ENCODE measurements at places on chromosomes 4 and X. TPM values are rescaled to one million over a fixed set of nuclear protein-coding genes. Genes with fewer than 3 reads are reported as not detected.

DNA sequence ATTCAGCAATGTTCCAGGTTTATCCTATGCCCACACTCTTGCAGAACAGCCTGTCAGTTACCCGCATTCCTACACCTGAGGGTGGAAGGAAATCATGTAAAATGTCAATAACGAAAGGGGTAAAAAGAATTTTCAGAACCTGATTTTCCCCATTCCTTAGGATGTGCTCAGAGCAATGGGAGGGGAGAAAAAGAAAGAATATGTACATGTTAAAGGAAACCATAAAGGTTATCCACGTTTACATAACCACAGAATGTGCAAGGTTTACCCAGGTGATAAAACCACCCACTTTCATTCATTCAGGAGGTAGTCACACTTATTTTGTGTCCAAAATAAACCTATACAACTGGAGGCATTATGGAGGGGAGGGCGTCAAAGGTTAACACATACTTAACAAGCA lies 335.5 kb downstream of the ZNF674 start:
- H3K27me3 ChIP-seq = peaks cover 4% of the 10 kb centered on the region
- H3K36me3 ChIP-seq = no peaks in the 10 kb centered on the region
- H3K4me1 ChIP-seq = no peaks in the 10 kb centered on the region
- no peak for DNase-seq

- H3K36me3 ChIP-seq = no peaks in the 10 kb centered on the region
- no peaks in the 10 kb centered on the region for H3K27me3 ChIP-seq
- H3K4me3 ChIP-seq = no peak overlapping the region
- no peak overlapping the region for H3K27ac ChIP-seq
- no peak for DNase-seq
Measured at GRCh38 chr4:80446248-80446647, 110.7 kb downstream of the CFAP299 start.

The TMEM255A gene
- total RNA-seq = 0.80 TPM

DNA sequence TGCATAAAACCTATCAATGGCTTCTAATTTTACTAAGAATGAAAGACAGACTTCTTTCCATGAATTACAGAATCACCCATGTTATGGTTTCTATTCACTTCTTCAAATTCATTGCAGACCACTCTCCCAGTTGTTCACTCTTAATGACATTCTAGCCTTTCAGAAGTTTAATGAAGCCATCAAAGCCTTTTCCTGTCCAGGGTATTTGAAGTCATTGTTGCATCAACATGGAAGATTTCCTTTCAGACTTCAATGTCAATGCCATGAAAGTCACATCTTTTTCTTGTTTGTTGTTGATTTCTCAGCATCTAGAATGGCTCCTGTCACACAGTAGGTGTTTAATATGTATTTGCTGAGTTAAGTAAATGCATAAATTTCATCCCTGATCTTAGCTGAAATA lies 48.1 kb upstream of the ARSJ start:
- H3K4me3 ChIP-seq = no peak overlapping the region
- H3K4me1 ChIP-seq = no peaks in the 10 kb centered on the region
- no peak for DNase-seq

- H3K4me3 ChIP-seq = no peak overlapping the region
- no peak for DNase-seq
- H3K36me3 ChIP-seq = no peaks in the 10 kb centered on the region
- no peaks in the 10 kb centered on the region for H3K4me1 ChIP-seq
Measured at GRCh38 chr4:8737601-8738279, 133.9 kb downstream of the HMX1 start.

DNA sequence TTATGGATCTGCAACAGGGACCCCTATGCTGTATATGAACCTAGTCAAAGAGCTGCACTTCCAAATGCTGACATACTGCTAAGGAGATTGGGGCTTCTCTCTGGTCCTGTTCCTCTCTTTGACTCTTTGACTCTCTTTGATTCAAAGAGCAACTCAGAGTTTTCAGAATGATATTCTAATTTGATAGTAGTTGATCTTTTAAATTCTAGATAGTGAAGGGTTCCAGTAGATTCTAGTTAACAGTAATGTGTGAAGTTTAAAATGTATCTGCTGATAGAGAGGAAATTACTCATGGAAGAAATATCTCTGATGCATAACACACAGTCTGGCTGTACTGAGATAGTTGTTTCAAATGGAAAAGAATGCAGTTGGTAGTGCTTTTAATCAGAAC lies 239.1 kb downstream of the RASL11B start:
- no peaks in the 10 kb centered on the region for H3K36me3 ChIP-seq
- no peak for DNase-seq
- H3K4me1 ChIP-seq = no peaks in the 10 kb centered on the region
- H3K4me3 ChIP-seq = no peak overlapping the region
- H3K27ac ChIP-seq = no peak overlapping the region
